ENCODE measurements at places on chromosomes 16 and 17.

DNA sequence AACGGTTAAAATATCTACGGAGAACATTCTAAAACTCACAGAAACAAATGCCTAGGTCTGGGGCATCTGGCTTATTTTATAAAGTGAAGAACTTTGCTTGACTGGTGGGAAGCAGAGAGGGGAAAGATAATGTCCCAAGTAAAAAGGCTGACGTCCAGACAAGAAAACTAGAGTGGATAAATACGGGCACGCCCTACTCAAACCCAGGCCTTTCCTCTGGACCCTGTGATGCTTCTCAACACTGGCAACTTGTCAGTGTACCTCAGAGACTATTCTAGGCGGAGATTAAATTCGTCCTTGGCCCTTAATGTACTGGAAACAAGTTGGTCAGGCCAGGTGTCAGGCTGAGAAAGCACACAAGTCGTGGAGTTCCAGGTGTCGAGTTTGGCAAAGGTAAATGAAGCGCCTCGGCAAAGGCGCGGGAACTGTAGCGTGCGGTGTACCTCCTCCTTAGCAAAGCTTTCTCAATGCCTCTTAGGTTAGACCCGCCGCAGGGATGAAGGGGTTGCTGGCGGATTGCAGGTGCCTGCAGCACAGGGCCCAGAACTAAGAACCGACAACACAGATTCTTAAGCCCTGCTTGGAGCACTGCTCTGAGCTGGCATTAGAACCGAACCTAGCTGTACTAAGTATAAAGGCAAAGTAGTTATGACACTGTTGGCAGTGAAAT is 668 bp upstream of the UNK start:
- DNase-seq: no peak

DNA sequence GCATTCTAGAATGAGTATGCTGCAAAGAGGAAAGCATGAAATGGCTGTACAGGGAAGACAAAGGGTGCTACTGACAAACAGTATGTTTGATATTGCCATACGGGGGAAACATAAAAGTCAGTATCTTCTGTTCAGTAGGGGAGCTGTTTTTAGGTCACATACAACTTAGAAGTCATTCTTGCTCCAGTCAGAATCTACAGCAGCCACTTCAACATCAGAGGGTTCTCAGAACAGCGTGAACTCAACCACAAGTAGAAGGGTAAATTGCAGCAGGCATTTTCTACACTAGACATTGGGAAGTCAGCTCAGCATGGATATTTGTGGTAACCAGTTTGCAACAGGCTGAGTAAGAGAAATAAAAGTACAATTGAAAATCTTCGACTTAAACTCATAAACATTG is 1241.8 kb upstream of the GOT2 start:
- DNase-seq: no peak

GRCh38 chr17:82281076-82281475 is 7.6 kb upstream of the CSNK1D start:
- no peak for DNase-seq

DNA sequence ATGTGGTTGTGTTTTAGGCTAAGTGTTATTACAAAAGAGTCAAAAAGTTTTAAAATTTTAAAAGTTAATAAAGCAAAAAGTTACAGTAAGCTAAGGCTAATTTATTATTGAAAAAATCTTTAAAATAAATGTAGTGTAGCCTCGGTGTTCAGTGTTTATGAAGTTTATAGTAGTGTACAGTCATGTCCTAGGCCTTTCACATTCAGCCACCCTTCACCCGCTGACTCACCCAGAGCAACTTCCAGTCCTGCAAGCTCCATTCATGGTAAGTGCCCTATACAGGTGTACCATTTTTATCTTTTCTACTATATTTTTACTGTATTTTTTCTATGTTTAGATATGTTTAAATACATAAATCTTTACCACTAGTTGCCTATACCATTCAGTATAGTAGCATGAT is 98.5 kb upstream of the RPRML start:
- DNase-seq: no peak

DNA sequence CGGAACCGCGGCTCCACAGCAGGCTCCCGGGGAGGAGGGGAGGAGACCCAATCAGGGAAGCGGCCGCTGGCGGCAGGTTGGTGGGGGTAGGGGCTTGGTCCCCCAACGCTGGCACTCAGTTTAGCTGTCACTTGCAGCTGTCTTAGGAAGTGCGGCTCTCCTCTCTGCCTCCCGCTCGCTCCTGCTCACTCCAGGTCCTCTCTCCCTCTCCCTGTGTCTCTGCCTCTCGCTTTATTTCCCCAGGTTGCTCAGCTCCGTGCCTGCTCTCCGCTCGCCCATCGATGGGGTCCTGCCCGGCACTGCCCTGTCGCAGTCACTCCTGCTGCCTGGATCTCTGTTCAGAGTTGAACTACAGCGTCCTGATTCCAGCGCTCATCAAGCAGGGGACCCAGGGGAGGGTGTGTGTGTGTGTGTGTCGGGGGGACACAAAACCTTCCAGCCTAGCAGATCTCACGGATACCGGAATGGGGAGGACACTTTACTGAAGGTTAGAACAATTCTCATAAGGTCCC is 145.6 kb downstream of the ENGASE start:
- DNase-seq: no peak

GRCh38 chr17:82015311-82015971 is 7.2 kb downstream of the CENPX start:
- DNase-seq: no peak

GRCh38 chr16:3149630-3150345 is 15.0 kb downstream of the ZNF213 start:
- peak; percentile 62 for DNase-seq
